Activated T-cell treated with anti-CD3 and anti-CD28 coated beads, Interleukin-2, amount 50 U/mL, for 24 hours (primary cell): ENCODE measurements at places on chromosomes 7 and 10.
A peak's percentile ranks its signal among the peaks of the same experiment; 100 is the strongest.

DNA sequence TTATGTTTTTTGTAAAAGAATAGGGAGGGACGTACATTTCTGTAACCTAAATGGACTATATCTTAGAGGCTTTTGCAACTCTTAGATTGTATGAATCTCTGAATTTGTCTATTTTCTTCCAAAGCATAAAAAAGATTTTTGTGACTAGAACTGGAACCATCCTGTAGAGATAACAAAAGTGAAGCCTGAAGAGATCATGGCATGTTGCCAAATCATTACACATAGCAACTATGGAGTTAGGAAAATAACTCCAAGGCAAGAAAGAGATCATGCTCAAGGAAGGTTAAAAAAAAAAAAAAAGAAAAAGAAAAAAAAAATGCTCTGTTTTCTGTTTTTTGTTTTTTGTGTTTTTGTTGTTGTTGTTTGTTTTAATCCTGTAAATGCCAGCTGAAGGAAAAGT, 567.7 kb upstream of the ZWINT start:
- no peaks in the 10 kb centered on the region for H3K4me1 ChIP-seq
- no peak overlapping the region for H3K4me3 ChIP-seq
- H3K27me3 ChIP-seq: no peaks in the 10 kb centered on the region

GRCh38 chr7:37354656-37355131, 94.0 kb downstream of the ELMO1 start:
- peak overlapping the region; percentile 98 for H3K27ac ChIP-seq
- peak overlapping the region; percentile 87 for H3K4me3 ChIP-seq
- H3K36me3 ChIP-seq: peaks cover 19% of the 10 kb centered on the region
- peaks cover 96% of the 10 kb centered on the region for H3K4me1 ChIP-seq
- DNase-seq: peak; percentile 69
- H3K27me3 ChIP-seq: no peaks in the 10 kb centered on the region

GRCh38 chr7:105298439-105298894, 90.3 kb downstream of the SRPK2 start:
- DNase-seq: no peak
- peak overlapping the region; percentile 89 for H3K27ac ChIP-seq
- H3K4me3 ChIP-seq: peak overlapping the region; percentile 23
- peaks cover 13% of the 10 kb centered on the region for H3K36me3 ChIP-seq

GRCh38 chr10:120883071-120883470, 31.9 kb downstream of the WDR11 start:
- H3K4me3 ChIP-seq: no peak overlapping the region
- H3K36me3 ChIP-seq: peaks cover 79% of the 10 kb centered on the region
- no peaks in the 10 kb centered on the region for H3K4me1 ChIP-seq

DNA sequence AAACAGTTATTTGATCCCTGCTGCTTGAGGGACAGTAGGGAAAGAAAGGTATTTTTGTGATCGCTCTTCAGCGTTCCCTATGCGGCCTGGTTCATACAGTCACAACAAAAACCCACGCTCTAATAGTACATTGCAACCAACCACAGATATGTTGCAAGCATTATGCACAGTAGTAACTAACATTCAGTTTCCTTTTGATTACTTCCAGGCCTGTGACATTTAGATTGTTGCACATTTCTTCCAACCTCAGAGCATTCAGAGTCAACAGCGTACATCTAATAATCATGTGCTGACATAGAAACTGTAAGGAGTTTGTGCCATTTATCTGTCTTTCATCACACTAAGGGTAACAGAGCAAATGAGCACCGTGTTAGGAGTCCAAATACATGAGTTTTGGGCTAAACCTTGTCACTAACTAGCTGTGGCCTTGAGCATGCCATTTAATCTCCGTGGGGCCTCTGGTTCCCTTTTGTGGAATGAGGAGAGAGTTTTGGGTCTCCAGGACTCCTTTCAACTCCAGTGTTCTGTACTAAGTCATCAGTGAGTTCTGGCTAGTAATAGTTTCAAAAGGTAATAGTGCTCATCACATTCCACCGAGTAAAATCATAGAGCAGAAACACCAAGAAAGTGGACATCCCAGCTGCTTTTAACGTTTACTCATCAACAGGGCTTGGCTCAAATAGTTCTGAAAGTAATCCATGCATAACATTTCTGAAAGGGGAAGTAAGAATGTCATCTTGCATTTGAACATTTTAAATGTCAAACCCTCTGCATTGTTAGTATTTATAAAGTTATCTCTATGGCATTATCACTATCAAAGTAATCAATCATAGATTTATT, 99.0 kb upstream of the FZD1 start:
- H3K27ac ChIP-seq: no peak overlapping the region
- no peak overlapping the region for H3K4me3 ChIP-seq
- no peaks in the 10 kb centered on the region for H3K36me3 ChIP-seq
- no peaks in the 10 kb centered on the region for H3K4me1 ChIP-seq
- DNase-seq: no peak

DNA sequence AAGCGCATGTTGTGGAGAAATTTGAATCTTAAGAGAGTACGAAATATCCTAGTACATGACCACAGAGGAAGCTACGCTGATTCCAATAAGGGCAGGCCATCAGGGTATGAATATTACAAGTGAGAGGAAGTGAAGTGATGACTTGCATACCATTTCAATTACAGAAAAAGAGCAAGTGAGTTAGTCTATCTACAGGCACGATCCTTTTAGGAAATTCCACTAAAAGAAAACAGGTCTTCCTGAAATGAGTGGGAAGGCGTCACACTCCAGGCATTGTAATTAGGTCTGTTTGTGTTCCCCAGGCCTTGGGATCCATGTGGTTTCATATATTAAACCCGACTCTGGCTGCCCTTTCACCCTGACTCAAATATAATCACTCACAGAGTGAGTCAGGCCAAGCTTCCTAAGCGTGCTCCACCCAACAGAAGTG, 152.5 kb downstream of the SEMA3A start:
- H3K27ac ChIP-seq: no peak overlapping the region
- H3K27me3 ChIP-seq: no peaks in the 10 kb centered on the region
- no peak overlapping the region for H3K4me3 ChIP-seq
- no peaks in the 10 kb centered on the region for H3K36me3 ChIP-seq

GRCh38 chr10:102242118-102242485, 790 bp upstream of the PITX3 start:
- peaks cover 16% of the 10 kb centered on the region for H3K36me3 ChIP-seq
- H3K27me3 ChIP-seq: peaks cover 51% of the 10 kb centered on the region
- peaks cover 35% of the 10 kb centered on the region for H3K4me1 ChIP-seq
- DNase-seq: no peak
- H3K4me3 ChIP-seq: peak overlapping the region; percentile 76

GRCh38 chr10:51425431-51425830, 274.0 kb downstream of the CSTF2T start:
- no peak overlapping the region for H3K27ac ChIP-seq
- DNase-seq: no peak
- H3K27me3 ChIP-seq: peaks cover 6% of the 10 kb centered on the region
- H3K4me1 ChIP-seq: peaks cover 2% of the 10 kb centered on the region
